ENCODE measurements at places on chromosomes 6 and 20.

DNA sequence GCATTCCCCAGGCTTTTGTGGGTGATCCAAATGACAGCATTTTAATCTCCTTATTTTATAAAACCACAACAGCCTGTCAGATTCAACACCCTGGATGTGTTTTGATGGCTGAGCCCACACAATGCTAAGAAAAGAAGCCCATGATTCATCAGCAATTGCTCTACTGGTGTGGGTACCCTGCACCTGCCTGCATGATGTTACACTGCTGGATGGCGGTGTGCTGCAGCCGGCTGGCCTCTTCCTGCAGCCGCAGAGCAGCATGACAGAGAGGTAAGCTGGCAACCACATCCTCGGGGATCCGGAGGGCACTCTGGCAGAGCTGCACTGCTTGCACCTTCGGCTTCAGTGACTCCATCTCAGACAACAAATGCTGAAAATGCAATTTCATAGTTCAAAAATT is 327.5 kb downstream of the SYNE1 start:
- DNase-seq: peak; percentile 36

GRCh38 chr6:156982168-156982567 is 205.0 kb downstream of the ARID1B start:
- DNase-seq: no peak

DNA sequence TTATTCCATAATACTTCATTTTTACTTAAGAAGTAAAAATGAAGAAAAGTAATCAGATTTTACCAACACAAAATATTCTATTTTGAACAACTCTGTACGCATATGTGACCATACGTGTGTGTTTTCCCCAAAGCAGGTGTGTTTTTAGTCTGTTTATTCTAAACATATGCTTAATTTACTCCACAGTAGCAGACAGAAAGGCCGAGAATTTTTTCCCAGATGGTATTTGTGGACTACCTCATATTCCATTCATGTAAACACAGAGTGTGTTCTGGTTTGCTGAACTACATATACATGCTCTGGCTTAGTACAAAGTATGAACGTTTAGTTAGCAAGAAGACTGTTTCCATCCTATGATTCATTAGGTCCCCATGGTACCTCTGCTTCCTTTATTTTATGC is 233.3 kb upstream of the RUNX2 start:
- DNase-seq: no peak

DNA sequence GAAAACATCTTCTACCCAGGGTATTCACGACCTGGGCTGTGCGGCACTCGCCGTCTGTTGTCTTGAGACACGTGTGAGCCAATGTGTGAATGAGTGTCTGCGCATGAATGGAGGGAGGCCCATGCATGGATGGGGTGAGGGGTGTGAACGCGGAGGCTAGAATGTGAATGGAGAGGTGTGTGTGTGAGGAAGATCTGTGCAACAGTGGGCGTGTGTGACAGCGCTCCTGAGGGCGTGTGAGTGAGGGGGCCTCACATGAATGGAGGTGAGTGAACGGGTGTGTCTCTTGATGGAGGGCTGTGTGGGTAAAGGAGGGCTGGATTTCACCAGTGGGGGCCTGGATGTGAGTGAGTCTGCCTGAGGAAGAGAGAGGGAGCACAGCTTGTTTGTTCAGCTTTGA is 146.0 kb downstream of the LRFN2 start:
- DNase-seq: no peak

DNA sequence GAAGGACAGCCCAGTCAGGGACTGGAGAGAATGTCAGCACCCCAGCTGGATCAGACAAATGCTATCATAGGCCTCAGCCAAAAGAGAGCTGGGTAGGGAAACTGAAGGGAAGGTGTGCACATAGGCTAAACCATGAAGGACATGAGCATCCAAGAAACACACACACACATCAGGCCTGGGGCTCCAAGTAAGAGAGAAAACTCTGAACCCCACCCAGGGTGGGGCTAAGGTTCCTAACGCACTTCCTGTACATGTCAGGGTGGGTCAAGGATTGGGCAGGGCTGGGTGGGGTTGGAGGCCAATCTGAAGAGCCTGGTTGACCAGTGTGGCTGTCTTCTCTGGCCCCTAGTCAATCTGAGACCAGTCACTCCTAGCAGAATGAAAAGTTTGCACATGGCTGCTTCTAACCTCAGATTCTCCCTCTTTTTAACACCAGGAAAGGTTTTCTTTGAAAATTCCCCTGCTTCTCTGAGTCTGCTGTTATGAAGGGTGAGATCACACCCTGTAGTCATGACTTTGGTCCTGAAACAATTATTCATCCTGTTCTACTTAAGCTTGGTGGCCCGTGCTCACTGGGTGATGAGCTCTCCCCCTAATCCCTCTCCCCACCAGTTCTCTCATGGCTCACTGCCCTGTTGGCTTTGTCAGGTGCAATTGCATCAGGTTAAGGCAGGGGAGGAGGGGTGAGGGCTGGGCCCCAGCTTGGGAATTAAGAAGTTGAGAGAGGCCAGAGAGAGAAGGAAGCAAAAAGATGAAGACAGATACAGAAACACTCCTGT is 88.4 kb downstream of the MAFB start:
- DNase-seq: no peak

GRCh38 chr6:85065831-85066230 is 301.4 kb upstream of the TBX18 start:
- DNase-seq: no peak

DNA sequence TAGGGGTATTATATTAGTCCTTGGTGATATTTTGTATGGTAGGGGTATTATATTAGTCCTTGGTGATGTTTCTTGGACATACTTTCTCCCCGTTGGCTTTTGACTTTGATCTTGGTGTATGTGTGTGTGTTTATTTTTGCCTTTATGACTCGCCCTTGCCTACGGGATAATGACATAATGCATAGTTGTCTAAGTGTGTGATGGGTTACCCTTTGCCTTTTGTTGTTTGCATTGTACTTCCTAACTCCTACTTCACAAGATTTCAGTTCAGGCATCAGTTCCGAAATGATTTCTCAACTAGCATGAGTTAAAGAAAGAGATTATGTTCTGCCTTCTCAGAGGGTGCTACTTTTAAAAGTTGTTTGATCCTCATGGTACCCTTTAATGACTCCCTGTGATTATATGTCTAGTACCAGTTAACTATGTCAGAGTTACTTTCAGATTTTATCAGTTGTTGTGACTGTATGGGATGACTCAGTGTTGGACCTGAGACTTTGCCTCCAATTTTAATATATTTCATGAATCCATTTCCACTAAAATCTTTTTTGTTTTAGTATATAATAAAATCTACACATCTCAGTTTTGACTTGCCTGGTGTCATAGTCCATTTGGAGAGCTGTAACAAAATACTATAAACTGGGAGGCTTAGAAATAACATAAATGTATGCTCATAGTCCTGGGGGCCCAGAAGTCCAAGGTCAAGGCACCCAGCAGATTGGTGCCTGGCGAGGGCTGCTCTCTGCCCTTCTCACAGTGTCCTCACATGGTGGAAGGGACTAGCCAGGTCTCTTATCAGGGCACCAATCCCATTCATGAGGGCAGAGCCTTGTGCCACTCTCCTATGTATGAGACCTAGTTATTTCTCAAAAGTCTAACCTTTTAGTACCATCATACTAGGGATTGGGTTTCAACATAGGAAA is 34.1 kb downstream of the CDYL start:
- no peak for DNase-seq

- DNase-seq: no peak
Measured at GRCh38 chr6:6595952-6596351, 7.4 kb downstream of the LY86 start.

DNA sequence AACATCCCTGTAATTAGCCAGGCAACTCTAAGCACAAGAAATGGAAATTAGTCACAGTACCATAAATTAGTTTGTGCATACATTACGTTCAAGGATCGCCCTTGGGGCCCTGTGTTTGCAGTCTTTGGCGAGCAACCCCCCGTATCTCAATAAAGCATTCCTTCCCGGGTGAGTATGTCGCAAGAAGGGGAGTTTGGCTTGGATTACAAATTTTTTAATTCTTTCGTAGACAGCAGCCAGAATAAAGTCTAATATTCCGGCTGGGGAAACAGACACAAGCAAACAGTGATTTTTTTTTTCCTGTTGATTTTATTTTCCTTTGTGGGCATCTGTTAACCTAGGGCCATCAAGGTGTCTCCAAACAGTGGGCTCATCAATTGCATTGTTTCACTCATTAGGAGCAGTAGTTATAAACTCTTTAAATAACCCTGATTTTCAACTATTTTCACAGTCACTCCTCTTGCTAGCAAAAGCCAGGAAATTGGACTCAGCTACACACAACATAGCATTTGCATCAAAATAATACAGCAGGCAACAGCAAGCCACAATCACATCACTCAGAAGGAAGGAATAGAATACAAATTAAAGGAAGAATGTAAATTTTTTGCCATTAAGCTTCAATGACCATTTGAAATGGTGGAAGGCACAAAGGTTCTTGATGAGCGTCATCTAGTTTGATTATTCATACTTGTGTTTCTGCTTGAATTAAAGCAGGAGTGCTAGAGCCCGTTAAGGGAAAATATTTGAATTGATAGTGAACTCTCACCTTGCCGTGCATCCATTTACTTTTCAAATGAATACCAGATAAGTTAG is 85.3 kb downstream of the LINC00237 start:
- DNase-seq: no peak

GRCh38 chr6:74091136-74091793 is 395.3 kb downstream of the CD109 start:
- DNase-seq: peak; percentile 40

GRCh38 chr6:35287671-35288396 is 9.8 kb upstream of the DEF6 start:
- no peak for DNase-seq

- no peak for DNase-seq
Measured at GRCh38 chr6:87757792-87758191, 55.8 kb upstream of the AKIRIN2 start.

DNA sequence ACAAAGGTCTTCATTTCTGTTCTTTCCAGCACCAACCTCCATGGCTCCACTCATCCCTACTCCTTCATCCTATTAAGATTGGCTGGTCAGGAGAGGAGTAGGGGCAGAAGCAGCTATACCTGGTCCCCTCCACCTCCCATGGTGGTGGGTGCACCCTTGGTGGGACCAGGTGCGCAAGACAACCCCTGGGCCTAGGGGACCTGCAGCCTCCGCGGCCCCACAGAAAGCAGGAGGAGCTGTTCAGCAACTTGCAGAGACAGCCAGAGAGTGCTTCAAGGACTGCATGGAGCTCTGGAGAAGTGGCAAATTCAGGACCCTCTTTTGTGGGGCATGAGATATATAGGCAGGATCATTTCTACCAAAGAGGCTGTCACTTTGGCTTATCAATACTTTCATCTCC is 9.8 kb downstream of the ULBP2 start:
- peak; percentile 12 for DNase-seq

DNA sequence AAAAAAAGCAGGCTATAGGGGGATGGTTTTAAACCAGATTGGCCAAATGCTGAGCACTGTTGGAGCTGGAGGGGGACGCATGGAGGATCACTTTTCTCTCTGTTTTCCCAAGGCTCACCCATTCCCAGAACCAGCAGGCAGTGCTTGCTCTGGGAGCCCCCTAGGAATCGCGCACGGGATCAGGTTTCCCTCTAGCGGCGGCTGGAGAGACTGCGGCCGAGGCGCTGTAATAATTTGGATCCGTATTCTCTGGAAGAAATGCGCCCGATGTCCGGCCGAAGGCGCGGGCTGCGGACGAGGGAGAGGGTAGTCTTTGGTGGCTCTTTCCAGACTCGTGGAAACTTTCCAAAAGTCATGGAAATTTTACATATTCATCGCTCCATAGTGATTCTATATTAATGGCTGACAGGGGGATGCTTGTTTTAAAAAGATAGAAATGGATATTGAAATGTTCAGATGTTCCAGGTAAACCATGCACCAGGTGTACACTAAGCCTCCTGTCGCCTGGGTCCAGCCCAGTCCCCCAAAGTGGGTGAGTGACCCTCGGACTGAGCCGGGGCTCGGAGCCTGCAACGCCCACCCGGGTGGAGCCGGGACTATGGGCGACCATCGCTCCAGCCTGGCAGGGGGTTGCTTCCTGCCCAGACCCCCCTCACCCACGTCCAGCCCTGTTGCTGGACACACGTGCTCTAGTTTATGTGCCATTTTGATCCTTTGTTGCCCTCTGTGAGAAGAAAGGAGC is 78.7 kb upstream of the PHACTR3 start:
- DNase-seq: peak; percentile 85

GRCh38 chr6:157131250-157131649 is 192.1 kb downstream of the TMEM242 start:
- DNase-seq: no peak

DNA sequence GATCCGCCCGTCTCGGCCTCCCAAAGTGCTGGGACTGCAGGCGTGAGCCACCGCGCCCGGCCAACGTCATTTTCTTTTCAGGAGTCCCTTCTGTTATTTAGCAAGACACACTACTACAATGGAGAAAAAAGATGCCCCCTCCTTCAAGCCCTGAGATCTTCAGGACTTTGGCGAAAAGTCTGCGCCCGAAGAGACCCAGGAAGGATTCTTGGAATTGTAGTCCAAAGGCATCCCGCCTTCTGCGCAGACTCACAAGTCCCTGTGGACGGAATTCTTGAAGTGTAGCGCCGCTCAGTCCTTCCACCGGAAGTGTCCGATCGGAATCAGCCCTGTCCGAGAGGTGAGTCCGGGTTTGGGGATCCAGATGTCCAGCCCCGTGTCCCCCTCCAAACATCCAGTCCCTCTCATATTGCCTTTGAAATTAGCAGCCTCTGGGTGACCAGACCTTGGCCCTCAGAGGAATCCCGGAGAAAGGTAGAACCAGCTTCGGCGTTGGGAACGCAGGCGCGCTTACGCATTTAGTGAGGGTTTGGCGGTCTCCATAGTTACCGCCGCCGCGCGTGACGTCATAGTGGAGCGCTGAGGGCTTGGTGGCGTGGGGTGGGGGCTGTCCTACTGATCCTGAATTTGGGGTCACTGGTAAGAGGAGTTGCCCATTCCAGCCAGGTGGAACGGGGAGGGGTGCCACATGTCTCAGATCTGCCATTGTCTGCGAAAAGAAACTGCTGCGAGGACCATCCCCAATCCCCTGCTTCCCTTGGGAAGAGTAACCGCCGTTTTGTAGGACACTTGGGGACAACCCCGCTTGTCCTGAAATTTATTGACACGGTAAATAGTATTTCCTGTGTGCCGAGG is 490 bp downstream of the ZNF165 start:
- DNase-seq: peak; percentile 90

GRCh38 chr6:27553123-27553904 is 80.4 kb upstream of the ZNF184 start:
- DNase-seq: peak; percentile 61

DNA sequence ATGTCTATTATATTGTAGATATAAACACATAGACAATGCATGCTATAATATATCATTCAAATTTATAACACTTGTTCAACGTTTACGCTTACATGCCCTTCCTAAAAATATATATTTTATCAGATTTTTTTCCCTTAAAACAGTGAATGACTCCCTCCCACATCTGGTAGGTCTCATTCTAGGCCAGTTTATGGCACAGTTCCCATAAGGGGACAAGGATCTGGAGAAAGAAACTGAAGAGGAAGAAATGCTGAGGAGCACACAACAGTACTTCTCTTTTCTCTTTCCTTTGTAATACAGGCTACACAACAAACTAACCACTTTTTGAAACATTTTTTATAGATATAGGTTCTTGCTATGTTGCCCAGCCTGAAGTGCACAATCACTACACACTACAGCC is 48.6 kb upstream of the RCAN2 start:
- DNase-seq: no peak

- DNase-seq: no peak
Measured at GRCh38 chr6:27685279-27685678, 212.4 kb upstream of the ZNF184 start.
